Chondrocyte (in vitro differentiated cells): ENCODE measurements at places on chromosomes 7 and 10. TPM values are rescaled to one million over a fixed set of nuclear protein-coding genes. Genes with fewer than 3 reads are reported as not detected.

The ANKRD22 gene
- not detected in 3 replicates for total RNA-seq

The TRIM73 gene
- 3.1 to 6.6 TPM (median 3.5 TPM) in 3 replicates for total RNA-seq

The ACSL5 gene
- total RNA-seq: 0.15 to 0.53 TPM (median 0.27 TPM) in 3 replicates

The CYP3A4 gene
- not detected in 3 replicates for total RNA-seq

The EBF3 gene
- total RNA-seq: 2.2 TPM in 1 of 3 replicates, not detected in the others

The IKZF1 gene
- total RNA-seq: not detected in 3 replicates

The PTF1A gene
- total RNA-seq: not detected in 3 replicates

The METTL27 gene
- 0.51 to 1.7 TPM (median 0.99 TPM) in 3 replicates for total RNA-seq

The NKX1-2 gene
- total RNA-seq: not detected in 3 replicates

The BRAF gene
- total RNA-seq: 19.8 to 24.7 TPM (median 20.9 TPM) in 3 replicates

The AEBP1 gene
- total RNA-seq: 242 to 422 TPM (median 412 TPM) in 3 replicates

The LEP gene
- not detected in 3 replicates for total RNA-seq

The ERCC6 gene
- 40.2 to 79.8 TPM (median 41.5 TPM) in 3 replicates for total RNA-seq

The SFR1 gene
- 3.7 to 5.5 TPM (median 4.6 TPM) in 3 replicates for total RNA-seq

The CYP26A1 gene
- total RNA-seq: 0.47 to 1.9 TPM (median 0.49 TPM) in 3 replicates

The BICC1 gene
- 32.2 to 51.1 TPM (median 32.4 TPM) in 3 replicates for total RNA-seq

The NODAL gene
- 0.49 TPM in 1 of 3 replicates, not detected in the others for total RNA-seq

The GPR15LG gene
- total RNA-seq: not detected in 3 replicates

The NCF1 gene
- total RNA-seq: not detected in 3 replicates

The FAM241B gene
- 5.0 to 13.7 TPM (median 9.7 TPM) in 3 replicates for total RNA-seq

The ZNF239 gene
- total RNA-seq: 4.2 to 5.6 TPM (median 4.6 TPM) in 3 replicates

The FBXO24 gene
- 0.57 to 1.2 TPM (median 0.82 TPM) in 3 replicates for total RNA-seq

The MCM10 gene
- total RNA-seq: 2.2 to 13.9 TPM (median 3.7 TPM) in 3 replicates
